ENCODE measurements at places on chromosomes 11 and 22.

DNA sequence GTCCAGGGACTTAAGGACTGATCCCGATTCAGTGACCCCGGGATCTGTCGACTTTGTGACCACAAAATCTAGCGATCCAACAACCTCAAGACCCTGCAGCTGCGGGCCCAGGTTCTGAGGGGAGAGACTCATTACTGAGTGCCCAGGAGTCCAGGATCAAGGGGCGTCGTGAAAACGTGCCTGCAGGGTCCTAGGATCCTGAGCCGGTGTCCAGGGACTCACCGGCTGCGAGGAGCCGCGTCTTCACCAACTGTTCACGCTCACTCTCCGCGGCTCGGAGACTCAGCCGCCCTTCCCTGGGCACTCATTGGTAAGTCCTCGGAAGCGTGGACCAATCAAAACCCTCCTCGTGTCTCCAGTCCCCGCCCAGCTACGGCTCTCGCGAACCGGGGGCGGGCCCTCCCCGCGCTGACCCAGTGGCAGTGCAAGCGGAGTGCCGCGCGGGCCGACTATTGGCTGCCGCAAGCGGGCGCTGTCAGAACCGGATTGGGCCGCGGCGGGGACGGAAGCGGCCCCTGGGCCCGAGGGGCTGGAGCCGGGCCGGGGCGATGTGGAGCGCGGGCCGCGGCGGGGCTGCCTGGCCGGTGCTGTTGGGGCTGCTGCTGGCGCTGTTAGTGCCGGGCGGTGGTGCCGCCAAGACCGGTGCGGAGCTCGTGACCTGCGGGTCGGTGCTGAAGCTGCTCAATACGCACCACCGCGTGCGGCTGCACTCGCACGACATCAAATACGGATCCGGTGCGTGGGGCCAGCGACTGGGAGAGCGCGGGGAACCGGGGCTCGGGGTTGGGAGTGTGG, at the start of gene SDF2L1:
SDF2L1 (plus strand) TSS at position 514 of the 795 bp plus-strand sequence; CDS start at position 549, 35 bp downstream.
- DNase-seq, result peak; percentile 97

DNA sequence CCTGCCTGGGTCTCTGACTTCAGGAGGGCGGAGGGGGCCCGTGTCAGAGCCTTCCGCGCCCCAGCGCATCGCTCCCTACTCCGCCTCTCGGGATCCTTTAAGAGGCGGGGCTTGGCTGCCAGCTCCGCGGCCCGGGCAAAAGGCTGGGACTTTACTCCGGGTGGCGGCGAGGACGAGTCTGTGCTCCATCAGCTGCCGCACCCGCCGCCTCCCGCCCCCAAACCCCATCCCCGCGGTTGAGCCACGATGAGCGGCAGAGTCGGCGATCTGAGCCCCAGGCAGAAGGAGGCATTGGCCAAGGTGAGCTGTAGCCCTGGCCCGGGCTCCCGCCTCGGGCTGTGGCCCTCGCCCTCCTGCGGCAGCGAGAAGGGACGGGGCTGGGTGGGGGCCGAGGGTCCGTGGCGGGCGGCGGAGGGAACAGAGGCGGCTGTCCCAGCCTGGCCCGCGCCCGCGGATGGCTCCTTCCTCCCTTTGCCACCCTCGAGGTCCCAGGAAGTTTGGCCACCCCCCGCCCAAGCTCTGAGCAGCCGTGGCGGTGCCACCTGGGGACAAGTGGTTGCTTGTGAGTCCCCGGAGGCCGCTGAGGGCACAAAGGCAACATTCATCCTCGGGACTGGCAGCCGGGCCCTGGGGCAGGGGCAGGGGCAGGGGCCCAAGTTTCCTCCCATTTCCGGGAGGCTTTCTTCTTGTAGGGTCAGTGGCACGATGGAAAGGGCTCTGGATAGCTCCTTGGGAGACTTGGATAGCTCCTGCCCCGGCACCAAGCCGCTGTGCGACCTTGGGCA, at the start of gene SEC14L2:
SEC14L2 (plus strand) TSS at position 148 of the 785 bp plus-strand sequence; CDS start at position 247, 99 bp downstream.
- peak; percentile 82 for DNase-seq

DNA sequence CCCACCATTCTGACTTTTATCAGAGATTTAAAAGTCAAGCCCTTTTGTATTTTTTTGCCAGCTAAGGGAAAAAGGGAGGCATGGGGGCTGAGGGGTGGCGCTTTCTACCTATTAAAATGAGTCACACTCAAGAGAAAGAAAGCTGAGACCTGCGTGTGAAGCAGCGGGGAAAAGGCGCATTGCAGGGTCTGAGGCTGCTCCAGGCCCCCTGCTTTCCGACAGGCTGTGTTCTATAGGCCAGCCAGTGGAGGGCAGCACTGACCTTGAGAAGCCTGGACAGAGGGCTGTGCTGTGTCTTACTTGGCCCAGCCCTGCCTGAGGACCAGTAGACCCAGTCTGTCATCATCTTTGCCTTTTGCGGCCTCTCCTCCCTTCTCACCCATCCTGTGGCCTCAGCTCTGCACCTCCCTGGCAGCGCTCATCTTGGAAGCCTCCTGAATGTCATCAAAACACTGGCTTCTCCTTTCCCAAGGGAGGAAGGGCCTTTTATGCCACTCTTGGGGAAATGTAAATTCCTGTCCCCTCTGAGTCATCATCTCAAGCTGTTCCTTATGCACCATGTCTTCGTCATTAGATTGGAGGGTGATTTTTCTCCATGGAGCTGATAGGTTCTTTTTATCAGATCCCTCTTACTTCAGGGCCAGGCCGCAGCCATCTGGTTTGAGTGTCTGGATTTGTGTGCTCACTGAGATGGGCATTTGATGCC, 12.6 kb upstream of the MAPK8IP1 start:
- DNase-seq, result peak; percentile 25

DNA sequence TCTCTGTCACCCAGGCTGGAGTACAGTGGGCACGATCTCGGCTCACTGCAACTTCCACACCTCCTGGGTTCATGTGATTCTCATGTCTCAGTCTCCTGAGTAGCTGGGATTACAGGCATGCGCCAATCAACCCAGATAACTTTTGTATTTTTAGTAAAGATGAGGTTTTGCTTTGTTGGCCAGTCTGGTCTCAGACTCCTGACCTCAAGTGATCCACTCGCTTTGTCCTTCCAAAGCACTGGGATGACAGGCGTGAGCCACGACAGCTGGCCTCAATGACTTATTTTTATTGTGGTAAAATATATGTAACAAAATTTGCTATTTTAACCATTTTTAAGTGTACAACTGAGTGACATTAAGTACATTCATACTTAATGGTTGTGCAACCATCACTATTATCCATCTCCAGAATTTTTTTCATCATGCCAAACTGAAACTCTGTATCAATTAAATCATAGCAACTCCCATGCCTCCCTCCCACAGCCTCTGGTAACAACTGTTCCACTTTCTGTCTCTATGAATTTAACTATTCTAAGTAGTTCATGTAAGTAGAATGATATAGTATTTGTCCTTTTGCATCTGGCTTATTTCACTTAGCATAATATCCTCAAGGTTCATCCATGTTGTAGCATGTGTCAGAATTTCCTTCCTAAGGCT, 50.7 kb upstream of the CWF19L2 start:
- DNase-seq, result no peak

DNA sequence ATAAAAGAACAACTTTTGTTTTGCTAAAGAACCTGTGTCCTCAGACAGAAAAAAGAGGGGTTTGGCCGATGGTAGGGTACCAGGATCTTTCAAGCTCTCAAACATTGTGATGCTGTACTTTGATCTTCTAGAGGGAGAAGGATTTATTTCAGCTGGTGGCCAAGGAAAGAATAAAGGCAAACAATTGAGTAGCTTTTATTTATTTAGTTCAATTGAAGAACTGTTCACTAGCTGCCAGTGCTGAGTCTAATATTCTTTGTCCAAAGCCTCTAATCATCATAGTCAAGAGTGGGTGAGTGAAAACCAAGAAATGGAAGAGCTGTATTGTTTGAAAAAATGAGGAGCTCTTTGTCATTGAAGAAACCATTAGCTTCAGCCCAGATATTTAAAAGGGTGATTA, 138.4 kb downstream of the FAT3 start:
- no peak for DNase-seq

- DNase-seq, result no peak
Observed at GRCh38 chr11:116598036-116598435, 174.8 kb downstream of the BUD13 start.

- DNase-seq, result peak; percentile 6
Observed at GRCh38 chr11:71451596-71452198, 1.3 kb upstream of the NADSYN1 start.

DNA sequence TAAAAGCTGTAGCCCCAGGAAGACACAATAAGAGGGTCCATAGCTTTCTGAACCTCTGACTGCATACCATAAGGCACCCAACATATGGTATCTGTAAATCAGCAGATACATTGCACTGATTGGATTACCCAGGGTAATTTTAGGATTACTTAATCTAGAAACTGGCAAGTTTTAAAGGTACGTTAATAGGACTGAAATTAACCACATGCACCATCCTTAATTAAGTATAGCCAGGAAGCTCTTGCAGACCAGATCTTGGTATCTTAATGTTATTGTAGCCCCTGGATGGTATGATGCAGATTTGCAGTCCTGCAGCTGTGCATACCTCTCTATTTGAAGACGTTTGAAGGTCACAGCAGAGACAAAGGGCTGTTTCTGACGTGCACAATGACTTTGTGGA, 72.8 kb downstream of the ARHGAP42 start:
- DNase-seq, result no peak

- DNase-seq, result no peak
Observed at GRCh38 chr11:20085918-20086317, 74.4 kb downstream of the DBX1 start.

DNA sequence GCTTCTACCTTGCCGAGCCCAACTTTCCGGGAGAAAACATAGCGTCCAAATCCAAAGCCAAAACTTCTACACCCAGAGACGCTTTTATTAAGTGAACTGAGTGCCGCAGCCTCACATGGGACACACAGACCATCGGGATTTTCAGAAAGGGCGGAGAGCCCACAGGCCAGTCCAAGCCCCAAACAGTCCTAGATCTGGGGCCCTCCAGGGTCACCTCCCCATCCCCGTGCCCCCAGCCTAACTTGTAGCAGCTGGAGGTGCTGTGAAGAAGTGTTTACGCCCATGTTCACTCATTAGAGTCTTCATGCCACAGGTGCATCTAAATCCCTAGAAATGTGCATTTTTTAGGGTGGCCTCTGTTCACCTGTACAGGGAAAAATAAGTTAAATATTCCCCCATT, 14.1 kb upstream of the ADORA2A start:
- DNase-seq, result no peak

DNA sequence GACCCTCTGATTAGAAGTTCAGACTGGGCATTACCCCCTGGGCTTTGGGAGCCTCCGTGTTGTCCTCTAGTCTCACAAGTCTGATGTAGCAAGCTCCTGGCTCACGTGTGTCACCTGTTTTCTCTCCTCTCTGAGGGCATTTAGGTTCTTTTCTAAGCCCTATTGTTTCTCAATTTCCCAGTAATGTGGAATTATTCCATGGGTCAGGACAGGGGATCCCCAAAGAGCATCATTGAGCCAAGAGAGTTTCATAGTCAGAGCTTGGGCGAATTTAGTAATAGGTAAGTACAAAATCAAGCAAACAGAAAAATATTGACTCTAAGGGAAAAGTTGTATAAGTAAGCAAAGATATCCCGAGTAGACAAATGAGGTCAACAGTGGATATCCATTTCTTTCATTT, 57.3 kb downstream of the PPP6R2 start:
- DNase-seq, result no peak

DNA sequence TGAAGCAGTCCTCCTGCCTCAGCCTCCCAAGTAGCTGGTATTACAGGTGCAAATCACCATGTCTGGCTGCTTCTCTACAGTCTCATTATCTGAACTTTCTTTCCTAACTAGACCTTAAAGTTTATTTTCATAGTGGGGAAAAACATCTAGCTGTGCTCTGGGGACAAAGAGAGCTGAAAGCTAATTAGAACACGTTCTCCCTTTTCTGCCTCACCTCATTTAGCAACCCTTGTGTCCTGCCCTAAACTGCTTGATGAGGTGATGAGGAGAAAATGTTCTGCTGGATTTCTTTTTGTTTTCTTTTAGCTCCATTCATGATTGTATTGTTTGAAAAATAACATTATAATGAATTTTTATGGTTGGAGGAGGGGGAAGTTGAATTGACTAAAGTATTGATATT, 84.7 kb downstream of the YAP1 start:
- no peak for DNase-seq

DNA sequence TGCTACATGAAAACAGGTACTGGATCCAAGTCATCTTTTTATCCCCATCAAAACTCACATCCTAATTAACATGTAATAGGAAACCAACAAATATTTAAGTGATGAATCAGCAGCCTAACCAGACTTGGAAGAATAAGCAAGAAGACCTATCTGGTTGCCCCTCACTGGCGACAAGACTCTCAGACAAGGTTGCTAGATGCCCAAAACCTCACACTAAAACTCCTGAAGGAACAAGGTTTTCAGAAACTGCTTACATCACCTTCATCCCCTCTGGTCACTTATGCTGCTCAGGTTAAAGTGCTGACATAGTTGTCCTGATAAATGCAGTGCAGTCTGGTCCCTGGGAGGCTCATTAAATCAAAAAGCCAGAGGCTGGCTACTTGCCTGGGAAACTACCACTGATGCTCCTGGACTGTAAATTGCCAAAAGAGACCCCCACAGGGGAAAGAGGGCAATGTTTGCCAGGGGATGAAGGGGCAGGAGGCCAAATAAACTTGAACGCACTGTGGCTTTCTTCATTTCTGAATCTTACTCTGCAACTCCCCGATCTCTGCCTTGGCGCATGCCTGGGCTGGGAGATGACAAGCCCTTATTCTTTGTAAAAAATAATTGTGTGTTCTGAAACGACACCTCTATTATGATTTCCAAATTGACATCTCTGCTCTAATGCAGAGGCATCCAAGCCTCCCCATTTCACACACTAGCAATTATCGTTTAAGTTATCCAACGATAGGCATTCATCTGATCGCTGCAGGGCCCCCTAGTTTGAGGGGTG, 72.7 kb downstream of the AMBRA1 start:
- DNase-seq, result no peak

GRCh38 chr11:93770160-93770559, 13.9 kb upstream of the MED17 start:
- no peak for DNase-seq

Measured in activated CD4-positive, alpha-beta T cell treated with anti-CD3 and anti-CD28 coated beads, Interleukin-2, amount 50 U/mL, for 48 hours (primary cell).